Heart right ventricle (tissue), 16 donors: ENCODE measurements at places on chromosomes 5 and 9. TPM values are rescaled to one million over a fixed set of nuclear protein-coding genes. Genes with fewer than 3 reads are reported as not detected.

GRCh38 chr9:15317836-15318235, 10.8 kb upstream of the TTC39B start:
- no peaks in the 10 kb centered on the region for H3K36me3 ChIP-seq
- no peaks in the 10 kb centered on the region for H3K27me3 ChIP-seq
- H3K4me3 ChIP-seq, result no peak overlapping the region
- no peaks in the 10 kb centered on the region for H3K4me1 ChIP-seq

The PCDHA9 gene
- total RNA-seq, result not detected

GRCh38 chr9:111356481-111357244, 26.6 kb upstream of the OR2K2 start:
- H3K4me3 ChIP-seq, result no peak overlapping the region
- H3K36me3 ChIP-seq, result no peaks in the 10 kb centered on the region
- DNase-seq, result no peak

GRCh38 chr9:72428329-72428728, 63.3 kb upstream of the ZFAND5 start:
- H3K27ac ChIP-seq, result no peak overlapping the region
- H3K4me3 ChIP-seq, result no peak overlapping the region
- H3K27me3 ChIP-seq, result no peaks in the 10 kb centered on the region
- no peak for DNase-seq
- no peaks in the 10 kb centered on the region for H3K36me3 ChIP-seq
- peaks cover 11% of the 10 kb centered on the region for H3K4me1 ChIP-seq

DNA sequence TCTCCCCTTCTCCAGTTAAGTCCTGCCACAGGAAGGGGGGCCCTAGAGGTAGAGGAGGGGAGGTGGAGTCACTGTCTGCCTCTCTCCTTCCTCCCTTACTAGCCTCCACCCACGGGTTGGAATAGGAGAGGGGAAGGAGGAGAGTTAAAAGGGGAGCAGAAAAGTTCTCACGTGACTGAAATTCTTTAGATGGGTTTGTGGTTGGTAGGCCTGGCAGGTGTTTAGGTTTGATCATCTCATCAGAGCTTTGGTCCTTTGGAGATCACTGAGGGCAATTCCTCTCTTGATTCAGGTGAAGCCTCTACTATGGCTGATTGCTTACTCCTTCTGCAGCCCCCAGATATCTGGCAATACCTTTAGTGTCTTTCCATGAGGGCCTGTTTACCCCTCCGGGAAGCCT, 24.9 kb upstream of the C5orf63 start:
- H3K27ac ChIP-seq, result no peak overlapping the region
- H3K27me3 ChIP-seq, result no peaks in the 10 kb centered on the region
- no peak for DNase-seq
- no peaks in the 10 kb centered on the region for H3K4me1 ChIP-seq

GRCh38 chr5:104431981-104432380, 869.4 kb upstream of the NUDT12 start:
- H3K36me3 ChIP-seq, result no peaks in the 10 kb centered on the region
- no peak overlapping the region for H3K4me3 ChIP-seq
- H3K27me3 ChIP-seq, result no peaks in the 10 kb centered on the region
- no peaks in the 10 kb centered on the region for H3K4me1 ChIP-seq
- no peak overlapping the region for H3K27ac ChIP-seq
- no peak for DNase-seq

GRCh38 chr5:90878549-90879196, 320.1 kb downstream of the ADGRV1 start:
- no peaks in the 10 kb centered on the region for H3K36me3 ChIP-seq
- no peak overlapping the region for H3K4me3 ChIP-seq
- DNase-seq, result peak; percentile 28

DNA sequence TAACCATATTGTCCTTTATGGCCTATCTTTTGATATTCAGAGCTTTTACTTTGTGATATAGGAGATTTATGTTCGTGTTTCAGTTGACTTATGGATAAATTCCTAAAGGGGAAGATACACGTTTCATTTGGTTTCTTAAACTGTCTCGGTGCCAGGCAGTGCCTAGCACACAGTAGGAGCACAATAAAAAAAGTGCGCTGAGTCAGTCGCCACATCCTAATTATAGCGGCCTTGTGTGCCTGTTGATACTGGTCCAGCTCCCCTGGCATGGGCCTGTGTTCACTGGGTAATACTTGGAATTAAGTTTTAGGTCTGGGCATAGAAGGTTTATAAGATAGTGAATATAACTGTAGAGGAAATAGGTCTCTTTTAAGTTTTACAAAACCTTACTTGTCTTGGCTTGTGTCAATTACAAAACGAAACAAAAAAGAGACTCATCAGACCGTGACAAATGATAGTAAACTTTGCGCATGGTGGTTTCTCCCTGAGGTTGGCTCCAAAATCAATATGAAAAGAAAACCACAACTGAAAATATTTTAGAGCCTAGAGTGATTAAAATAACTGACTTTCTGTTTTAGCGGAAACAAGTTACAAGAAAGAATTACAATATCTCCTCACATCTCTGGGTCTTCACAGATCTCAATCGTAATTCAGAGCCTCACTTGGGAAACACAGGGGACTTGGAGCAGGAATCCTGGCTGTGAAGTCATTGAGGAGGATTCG, 84.8 kb downstream of the MVB12B start:
- H3K27ac ChIP-seq, result no peak overlapping the region
- peaks cover 26% of the 10 kb centered on the region for H3K4me1 ChIP-seq
- H3K27me3 ChIP-seq, result no peaks in the 10 kb centered on the region

The BTNL8 gene
- total RNA-seq, result not detected

- no peaks in the 10 kb centered on the region for H3K36me3 ChIP-seq
- peaks cover 22% of the 10 kb centered on the region for H3K4me1 ChIP-seq
- no peaks in the 10 kb centered on the region for H3K27me3 ChIP-seq
These were observed 24.6 kb downstream of the RAPGEF6 start for GRCh38 chr5:131610198-131611063.

DNA sequence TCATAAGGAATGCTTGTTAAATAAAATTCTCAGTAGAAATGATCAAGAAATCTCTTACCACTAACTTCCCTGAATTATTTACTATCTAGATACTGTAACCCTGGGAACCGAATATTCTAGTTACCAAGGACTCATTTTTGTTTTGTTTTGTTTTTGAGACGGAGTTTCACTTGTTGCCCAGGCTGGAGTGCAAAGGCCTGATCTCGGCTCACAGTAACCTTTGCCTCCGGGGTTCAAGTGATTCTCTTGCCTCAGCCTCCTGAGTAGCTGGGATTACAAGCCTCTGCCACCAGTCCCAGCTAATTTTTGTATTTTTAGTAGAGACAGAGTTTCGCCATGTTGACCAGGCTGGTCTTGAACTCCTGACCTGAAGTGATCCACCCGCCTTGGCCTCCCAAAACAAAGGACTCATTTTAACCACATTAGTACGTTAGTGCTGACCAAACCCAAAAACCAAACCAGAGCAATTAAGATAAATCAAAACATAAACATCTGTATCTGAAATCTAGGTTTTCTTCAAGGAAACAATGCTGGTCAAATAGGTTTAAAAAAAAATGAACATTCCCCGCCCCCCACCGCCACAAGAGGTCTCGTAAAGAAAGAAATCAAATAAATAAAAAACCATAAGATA, 3.7 kb downstream of the TXN start:
- no peak overlapping the region for H3K4me3 ChIP-seq
- H3K36me3 ChIP-seq, result peaks cover 32% of the 10 kb centered on the region
- peaks cover 26% of the 10 kb centered on the region for H3K4me1 ChIP-seq
- no peaks in the 10 kb centered on the region for H3K27me3 ChIP-seq
- DNase-seq, result no peak

The FGF10 gene
- total RNA-seq, result 0.86 TPM

GRCh38 chr9:38697776-38698300, 22.1 kb downstream of the FAM240B start:
- H3K27me3 ChIP-seq, result no peaks in the 10 kb centered on the region
- H3K27ac ChIP-seq, result no peak overlapping the region
- no peaks in the 10 kb centered on the region for H3K36me3 ChIP-seq
- DNase-seq, result no peak
- H3K4me3 ChIP-seq, result no peak overlapping the region

The KCNV2 gene
- total RNA-seq, result not detected

DNA sequence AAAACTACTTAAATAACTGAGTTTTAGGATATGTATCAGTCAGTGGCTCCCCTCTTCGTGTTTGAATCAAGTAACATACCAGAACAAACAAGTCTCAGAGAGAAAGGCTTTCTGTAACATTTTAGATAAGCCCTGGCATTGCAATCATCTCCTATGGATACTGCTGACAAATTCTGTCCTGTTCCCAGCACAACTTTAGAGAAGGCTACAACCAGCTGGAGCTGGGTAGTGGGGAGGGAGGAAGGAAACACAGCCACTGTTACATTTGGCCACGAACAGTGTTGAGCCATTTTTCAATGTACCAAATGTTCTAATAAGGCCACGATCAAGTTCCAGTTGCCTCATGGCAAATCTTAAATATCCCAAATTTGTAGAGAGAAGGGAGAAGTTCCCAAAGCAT, 511.8 kb upstream of the WWC1 start:
- H3K4me3 ChIP-seq, result no peak overlapping the region
- no peak for DNase-seq
- H3K27ac ChIP-seq, result no peak overlapping the region
- H3K36me3 ChIP-seq, result no peaks in the 10 kb centered on the region

The IL5 gene
- not detected for total RNA-seq

GRCh38 chr5:103894882-103895281, 332.3 kb upstream of the NUDT12 start:
- no peak overlapping the region for H3K4me3 ChIP-seq
- H3K27ac ChIP-seq, result no peak overlapping the region
- H3K27me3 ChIP-seq, result no peaks in the 10 kb centered on the region
- H3K4me1 ChIP-seq, result no peaks in the 10 kb centered on the region
- no peak for DNase-seq

GRCh38 chr5:23007236-23007635, 154.1 kb upstream of the CDH12 start:
- H3K4me1 ChIP-seq, result no peaks in the 10 kb centered on the region
- H3K27me3 ChIP-seq, result no peaks in the 10 kb centered on the region
- no peak overlapping the region for H3K27ac ChIP-seq
- H3K36me3 ChIP-seq, result no peaks in the 10 kb centered on the region

- H3K27me3 ChIP-seq, result no peaks in the 10 kb centered on the region
- peaks cover 51% of the 10 kb centered on the region for H3K4me1 ChIP-seq
- H3K27ac ChIP-seq, result peak overlapping the region; percentile 74
These were observed 100.2 kb downstream of the PIP5K1B start for GRCh38 chr9:68804911-68805889.

The WNT8A gene
- not detected for total RNA-seq

The FAXDC2 gene
- total RNA-seq, result 20.6 TPM

DNA sequence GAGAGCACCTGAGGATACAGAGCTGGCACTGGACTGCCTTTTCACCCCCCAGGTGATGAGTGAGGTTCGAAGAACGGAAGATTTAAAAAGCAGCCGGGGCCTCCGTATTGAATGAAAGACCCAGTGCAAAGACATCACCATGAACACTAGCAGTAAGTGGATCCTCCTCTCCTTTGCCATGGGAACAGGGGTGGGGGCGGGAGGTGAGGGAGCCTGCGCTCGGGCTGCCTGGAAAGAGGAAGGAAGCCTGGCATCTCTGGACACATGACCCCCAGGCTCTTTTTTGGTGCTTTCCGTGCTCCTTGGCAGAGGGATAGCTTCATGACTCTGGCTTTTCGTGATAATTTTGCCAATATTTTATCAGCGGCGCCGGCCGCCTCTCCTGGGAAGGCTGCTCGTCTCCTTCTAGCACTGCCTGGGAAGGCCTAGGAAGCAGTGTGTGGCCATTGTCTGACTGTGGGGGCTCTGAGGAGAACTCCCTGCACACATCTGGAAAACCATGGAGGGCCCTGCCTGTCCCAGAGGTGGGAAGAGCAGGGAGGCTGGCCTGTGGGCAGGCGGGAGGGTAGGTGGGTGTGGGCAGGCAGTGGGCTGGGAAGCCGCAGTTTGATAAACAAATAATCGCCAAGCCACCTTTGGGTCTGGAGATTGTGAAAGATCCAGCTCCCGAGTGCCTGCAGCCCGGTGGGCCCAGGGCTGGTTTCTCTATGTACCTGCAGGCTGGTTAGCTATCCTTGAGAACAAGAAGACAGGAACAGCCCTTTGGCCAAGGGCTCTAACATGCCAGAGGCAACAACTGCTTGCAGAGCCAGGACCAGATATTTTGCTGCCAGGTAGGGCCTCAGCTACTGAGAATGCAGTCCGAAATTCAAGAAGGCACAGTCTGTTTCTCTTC, 911 bp downstream of the ABLIM3 start:
- peak; percentile 43 for DNase-seq
- H3K27me3 ChIP-seq, result no peaks in the 10 kb centered on the region
- peak overlapping the region; percentile 89 for H3K27ac ChIP-seq
- H3K4me1 ChIP-seq, result peaks cover 57% of the 10 kb centered on the region
- no peaks in the 10 kb centered on the region for H3K36me3 ChIP-seq

DNA sequence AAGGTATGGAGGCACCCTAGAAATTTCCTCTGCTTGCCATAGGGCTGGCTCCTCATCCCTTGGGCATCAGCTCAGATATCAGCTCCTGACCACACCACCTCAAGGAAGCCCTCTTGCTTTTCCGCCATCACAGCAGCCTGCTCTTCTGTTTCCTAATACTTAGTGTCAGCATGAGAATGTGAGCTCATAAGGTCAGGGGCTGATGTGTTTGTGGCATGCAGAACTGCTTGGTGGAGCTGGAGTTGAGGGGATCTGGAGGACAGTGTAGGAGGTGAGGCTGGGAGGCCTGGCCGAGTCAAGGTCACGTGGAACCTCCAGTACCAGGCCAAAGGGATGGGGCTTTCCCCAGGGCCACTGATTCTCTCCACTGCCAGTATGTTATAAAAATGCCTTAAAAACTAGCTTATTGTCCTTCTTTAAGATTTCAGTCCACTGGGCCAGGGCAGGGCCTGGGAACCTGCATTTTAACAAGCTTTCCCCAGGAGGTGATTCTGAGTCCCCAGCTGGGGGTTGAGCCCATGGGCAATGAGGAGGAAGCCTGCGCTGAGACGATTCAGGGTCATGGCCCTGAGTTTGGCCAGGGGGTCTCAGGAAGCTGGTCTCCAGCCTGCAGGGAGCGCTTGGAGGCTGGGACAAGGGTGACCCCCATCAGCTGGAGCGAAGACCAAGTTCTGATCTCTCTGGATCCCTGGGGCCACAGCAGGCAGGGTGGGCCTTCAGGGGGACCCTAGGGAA, 28.6 kb downstream of the DAB2IP start:
- no peak overlapping the region for H3K27ac ChIP-seq
- H3K4me3 ChIP-seq, result no peak overlapping the region
- no peaks in the 10 kb centered on the region for H3K27me3 ChIP-seq
- H3K4me1 ChIP-seq, result peaks cover 29% of the 10 kb centered on the region
- no peaks in the 10 kb centered on the region for H3K36me3 ChIP-seq
- no peak for DNase-seq

DNA sequence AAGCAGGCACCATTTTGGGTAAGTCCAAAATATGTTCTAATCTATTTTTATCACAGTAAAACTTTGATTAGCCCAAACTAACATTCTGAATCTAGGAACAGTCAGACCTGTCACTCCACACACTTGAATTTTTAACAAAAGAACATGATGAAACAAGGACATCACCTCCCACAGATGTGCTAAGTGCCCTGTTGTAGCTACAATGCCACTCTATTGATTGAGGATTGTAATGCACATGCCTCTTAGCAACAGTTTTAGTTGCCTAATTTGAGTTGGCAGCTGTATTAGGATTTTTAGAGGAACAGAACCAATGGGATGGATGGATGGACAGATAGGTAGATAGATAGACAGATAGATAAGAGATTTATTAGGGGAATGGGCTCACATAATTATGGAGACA, 20.3 kb upstream of the RNF20 start:
- no peaks in the 10 kb centered on the region for H3K27me3 ChIP-seq
- peaks cover 19% of the 10 kb centered on the region for H3K4me1 ChIP-seq
- no peak overlapping the region for H3K27ac ChIP-seq
- no peak for DNase-seq
- no peak overlapping the region for H3K4me3 ChIP-seq

The ZDHHC11B gene
- 13.8 TPM for total RNA-seq

- DNase-seq, result no peak
- H3K27ac ChIP-seq, result no peak overlapping the region
- H3K4me3 ChIP-seq, result no peak overlapping the region
- H3K36me3 ChIP-seq, result no peaks in the 10 kb centered on the region
- H3K4me1 ChIP-seq, result peaks cover 49% of the 10 kb centered on the region
These were observed 21.6 kb downstream of the DAB2IP start for GRCh38 chr9:121672986-121673385.
